IPS-NIHi11 (cell line): ENCODE measurements at places on chromosomes 3 and 15.

- no peak for DNase-seq
Observed at GRCh38 chr3:187336322-187336721, 31.9 kb upstream of the RTP4 start.

- peak; percentile 78 for DNase-seq
Observed at GRCh38 chr3:100068826-100069225, 45.5 kb downstream of the FILIP1L start.

- peak; percentile 80 for DNase-seq
Observed at GRCh38 chr15:72285927-72286516, 13.7 kb upstream of the PARP6 start.

- no peak for DNase-seq
Observed at GRCh38 chr3:55702822-55703221, 215.7 kb upstream of the WNT5A start.

GRCh38 chr3:183189641-183190040 is 27.1 kb upstream of the LAMP3 start:
- no peak for DNase-seq
